ENCODE measurements at places on chromosomes 12 and 14.

DNA sequence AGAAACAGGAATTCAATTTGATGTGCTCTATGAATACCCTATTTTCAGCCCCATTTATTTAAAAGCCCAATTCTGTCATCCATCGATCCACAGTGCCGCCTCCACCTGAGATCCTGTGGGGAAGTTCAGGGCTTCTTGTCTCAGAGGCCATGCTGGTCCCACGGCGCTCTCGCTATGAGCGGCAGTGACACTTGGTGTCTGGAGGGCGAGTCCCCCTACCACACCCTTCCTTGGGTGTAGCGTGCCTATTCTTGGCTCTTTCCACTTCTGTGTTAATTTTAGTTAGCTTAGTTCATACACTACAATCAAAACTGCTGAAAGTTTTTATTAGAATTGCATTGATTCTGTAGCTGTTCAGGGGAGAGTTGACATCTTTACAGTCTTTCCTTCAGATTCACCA, 73.8 kb downstream of the DDX51 start:
- DNase-seq, result no peak

GRCh38 chr14:88852632-88853031, 28.2 kb downstream of the TTC8 start:
- DNase-seq, result no peak

DNA sequence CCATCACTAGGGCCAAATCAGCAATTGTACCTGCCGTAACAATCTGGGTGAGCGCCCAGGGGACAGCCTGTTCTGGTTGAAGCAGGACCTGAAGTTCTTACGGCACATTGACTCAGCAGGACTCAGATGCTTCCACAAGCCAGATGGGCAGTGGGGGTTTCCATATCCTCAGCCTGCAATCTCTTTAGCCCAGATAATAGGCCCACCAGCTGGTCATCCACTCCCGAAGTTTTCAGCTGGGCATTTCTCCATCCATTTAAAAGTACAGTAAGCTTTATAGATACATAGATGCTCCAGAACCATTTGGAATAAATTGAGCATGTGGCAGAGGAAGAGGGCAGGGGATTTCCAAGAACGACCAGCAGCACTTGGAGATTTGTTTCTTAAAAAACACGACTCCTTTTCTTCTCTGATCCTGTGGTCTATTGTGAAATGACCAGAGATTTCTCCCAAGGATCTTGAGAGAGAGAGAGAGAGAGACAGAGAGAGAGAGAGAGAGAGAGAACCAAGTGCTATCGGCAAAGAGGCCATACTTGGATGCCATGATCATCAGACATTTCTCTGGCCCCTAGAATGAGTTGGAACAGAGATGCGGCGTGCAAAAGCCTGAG, 74.8 kb upstream of the PLXNC1 start:
- DNase-seq, result no peak

DNA sequence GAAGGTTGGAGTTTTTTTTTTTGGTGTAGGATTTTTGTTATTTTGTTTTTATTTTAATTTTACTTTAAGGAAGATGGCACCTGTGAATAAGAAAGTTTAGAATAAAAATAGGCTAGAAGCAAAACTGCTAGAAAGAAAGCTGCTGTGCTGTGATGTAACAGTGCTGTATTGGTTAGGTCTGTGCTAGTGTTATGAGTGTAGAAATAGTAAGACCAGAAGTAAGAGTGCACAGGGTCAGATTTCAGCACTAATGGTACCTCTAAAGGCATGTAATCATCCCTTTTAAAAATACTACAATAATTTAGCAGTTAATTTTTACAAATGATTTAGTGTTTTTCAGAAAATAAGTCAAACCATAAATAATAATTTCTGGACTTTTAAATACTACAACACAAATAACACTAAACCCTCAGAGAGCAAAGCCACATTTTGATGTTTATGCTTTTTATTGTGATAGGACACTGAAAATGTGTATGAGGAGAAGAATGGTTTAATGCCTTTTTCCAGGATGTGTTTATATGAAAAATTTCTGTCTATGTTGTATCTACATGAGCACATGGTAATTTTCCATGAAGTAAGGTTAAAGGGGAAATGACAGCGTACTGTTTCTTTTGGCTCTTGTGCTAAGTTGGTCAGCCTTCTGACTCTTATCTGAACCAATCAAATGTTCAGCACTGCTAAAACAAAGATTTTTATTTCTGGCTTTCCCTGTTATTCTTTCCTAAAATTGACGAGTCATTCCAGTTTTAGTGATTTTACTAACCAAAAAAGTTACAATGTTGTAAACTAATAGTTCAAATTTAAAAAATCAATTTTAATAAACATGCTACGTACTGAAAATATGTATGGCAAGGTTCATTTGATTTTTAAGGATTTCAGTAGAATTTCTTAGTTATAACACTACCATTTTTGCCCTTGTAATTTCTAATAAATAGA, 96.1 kb downstream of the PPHLN1 start:
- no peak for DNase-seq

- DNase-seq, result no peak
These were observed 13.0 kb upstream of the ITPR2 start for GRCh38 chr12:26845984-26846383.

GRCh38 chr12:30437616-30438015, 258.1 kb downstream of the IPO8 start:
- DNase-seq, result no peak

GRCh38 chr12:121196902-121197301, 13.0 kb upstream of the P2RX4 start:
- DNase-seq, result no peak

DNA sequence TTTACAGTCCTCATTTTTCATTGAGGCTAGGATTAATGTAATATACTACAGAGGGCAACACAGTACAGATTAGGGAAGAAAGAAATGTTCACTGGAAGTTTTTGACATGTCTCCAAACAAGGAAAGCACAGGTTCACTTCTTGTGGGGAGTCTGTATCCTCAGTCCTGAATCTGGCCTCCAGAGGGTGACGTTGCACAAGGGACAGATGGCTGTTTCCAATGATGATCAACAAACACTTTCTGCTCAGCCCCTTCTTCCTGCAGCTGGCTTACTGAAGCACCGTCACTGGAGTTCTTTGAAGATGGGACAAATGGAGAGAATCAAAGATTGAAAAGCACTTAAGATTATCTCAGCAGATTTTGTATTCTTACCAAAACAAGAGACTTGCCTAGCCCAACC, 123.3 kb upstream of the OR4E1 start:
- DNase-seq, result no peak

- no peak for DNase-seq
These were observed 39.3 kb downstream of the CCDC177 start for GRCh38 chr14:69535230-69535848.

GRCh38 chr14:96459851-96460250, 42.3 kb upstream of the PAPOLA start:
- DNase-seq, result no peak

DNA sequence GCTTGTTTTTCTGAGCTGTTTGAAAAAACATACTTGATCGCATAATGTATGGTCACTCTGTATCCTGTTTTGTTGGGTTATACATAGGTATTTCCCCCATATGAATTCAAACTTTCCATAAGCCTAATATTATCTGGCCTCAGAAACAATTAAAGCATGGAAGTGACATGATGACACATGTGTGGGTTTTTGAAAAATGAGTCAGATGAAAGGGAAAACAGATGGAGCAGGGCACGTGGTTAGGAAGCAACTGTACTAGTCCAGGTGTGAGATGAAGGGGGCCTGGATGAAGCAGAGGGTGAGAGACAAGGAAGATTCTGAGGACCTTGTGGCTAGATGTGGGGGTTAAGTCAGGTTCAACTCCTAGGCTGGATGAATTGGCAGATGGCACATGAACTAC, 92.7 kb upstream of the DNM1L start:
- DNase-seq, result no peak

GRCh38 chr14:68665792-68666204, 127.1 kb downstream of the ZFP36L1 start:
- DNase-seq, result no peak

GRCh38 chr14:100072783-100073346, 7.6 kb downstream of the EVL start:
- no peak for DNase-seq

DNA sequence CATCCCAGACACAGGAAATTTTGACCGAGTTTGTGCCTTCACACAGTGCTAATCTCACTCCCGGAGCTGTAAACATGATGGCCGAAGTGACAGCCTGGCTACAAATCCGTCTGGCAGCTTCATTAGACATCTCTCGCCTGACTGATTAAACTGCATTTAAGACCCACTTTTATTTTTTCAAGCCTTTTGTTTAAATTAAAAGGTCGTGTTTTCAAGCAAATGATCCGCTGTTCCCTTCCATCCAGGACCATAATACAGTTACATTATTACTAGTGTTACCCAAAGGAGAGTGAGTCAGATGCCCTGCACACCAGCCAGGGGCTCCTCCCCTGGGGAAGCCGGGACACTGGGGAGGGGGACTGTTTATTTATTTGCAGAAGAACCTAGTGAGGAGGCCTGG, 200.2 kb downstream of the EXOC5 start:
- no peak for DNase-seq

GRCh38 chr14:63398952-63399351, 80.2 kb upstream of the GPHB5 start:
- DNase-seq, result no peak

GRCh38 chr14:61467296-61467695, 145.9 kb downstream of the PRKCH start:
- DNase-seq, result no peak

DNA sequence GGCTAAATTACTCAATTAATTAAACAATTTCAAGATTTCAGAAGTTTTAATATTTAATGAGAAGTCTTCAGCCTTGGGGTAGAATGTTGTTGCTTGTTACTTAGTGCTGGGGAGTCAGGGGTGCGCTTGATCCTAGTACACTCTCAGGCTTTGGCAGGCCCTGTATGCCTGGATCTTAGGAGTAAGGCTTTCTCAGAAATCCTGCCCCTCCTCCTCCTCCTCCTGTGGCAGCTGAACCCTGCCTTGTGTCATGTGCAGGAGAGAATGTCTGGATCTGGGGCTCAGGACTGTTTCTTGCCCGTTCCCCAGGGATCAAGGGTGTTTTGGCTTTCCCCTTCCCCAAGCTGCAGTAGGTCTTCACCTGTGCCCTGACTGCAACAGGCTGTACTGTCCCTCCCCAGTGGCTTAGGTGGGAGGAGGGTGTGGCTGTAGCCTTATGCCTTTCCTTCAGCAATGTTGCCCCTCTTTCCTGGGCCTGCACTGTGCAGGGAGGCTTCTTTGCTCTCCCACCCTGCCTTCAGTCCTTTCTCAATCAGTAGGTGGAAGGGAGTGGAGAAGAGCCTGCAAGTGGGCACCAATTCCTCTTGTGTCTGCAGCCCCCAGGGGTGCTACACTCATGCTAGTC, 108.2 kb downstream of the SLC38A6 start:
- no peak for DNase-seq

GRCh38 chr12:7113389-7113871, 4.4 kb upstream of the C1RL start:
- DNase-seq, result no peak

DNA sequence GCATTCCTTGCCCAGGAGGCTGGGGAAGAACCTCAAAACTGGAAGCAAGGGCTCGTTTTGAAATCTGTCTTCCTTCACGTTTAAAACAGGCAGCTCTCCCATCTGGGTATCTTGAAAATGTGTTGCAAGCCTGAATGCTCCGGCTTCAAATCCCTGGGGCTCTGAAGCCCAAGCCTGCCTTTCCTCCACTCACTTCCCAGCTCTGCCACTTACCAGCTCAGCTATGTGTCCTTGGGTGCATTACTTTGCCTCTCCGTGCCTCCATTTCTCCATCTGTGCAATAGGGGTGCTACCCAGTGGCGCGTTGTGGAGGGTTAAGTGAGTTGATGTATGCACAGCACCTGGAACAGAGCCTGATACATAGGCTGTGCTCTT, 97.6 kb downstream of the GCH1 start:
- no peak for DNase-seq

DNA sequence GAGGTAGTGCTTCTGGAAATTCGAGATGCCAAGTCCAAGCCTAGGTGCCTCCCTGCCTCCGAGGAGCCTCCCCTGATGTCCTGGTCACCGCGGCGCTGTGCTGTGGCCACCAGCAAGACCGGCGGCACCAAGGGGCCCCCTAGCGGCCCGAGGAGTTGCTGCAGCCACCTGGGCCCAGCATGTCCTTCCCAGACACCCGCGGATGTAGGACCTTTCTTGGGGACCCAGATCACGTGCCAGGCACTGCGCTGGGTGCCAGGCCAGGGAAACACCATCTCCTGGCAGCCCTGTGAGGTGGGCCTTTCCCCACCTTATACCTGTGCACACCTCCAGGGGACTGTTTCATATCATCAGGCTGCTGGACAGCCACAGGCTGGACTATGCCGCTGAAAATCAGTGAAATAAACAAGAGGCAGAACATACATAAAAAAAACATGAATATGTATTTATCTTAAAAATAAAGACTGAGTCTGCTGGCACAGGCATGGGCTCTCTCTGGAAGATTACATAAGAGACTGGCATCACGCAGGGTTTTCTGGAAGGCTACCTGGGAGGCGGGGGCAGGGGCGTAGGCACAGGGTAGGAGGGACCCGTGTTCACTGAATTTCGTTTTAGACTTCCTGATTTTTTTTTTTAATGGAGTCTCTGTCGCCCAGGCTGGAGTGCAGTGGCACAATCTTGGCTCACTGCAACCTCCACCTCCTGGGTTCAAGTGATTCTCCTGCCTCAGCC, 15.9 kb upstream of the HHIPL1 start:
- peak; percentile 42 for DNase-seq

DNA sequence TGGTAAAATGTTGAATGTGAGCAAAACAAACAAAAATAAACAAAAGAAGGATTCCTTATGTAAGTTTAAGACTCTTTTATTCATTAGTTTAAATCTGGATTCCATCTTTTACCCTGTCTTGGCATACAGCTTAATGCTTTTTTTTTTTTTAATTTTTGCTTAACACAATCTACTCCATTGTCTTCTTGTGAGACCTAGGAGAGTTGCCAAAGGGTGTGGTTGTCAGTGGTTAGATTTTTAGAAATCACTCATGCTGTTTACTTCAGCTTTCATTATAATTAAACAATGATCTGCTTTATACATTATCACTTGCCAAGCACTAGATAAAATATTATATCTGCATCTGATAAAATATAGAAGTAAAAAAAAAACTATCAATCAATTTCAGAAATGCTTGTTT, 77.7 kb upstream of the KITLG start:
- no peak for DNase-seq

DNA sequence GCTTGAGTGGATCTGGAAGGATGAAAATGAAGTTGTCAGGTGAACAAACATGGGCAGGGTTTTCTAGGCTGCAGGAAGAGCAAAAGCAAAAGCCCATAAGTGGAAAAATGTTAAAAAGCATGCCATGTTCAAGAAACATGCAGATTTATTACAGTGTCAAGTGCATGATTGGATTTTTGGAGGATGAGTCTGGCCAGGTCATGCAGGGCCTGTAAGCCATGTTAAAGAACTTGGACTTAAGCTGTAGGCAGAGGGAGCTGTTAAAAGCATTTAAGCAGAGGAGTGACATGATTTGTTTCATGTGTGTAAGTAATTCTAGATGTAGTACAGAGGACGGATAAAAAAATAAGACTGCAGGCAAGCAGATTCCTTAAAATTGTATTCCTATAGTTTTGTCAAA, 16.3 kb upstream of the SINHCAF start:
- DNase-seq, result no peak

DNA sequence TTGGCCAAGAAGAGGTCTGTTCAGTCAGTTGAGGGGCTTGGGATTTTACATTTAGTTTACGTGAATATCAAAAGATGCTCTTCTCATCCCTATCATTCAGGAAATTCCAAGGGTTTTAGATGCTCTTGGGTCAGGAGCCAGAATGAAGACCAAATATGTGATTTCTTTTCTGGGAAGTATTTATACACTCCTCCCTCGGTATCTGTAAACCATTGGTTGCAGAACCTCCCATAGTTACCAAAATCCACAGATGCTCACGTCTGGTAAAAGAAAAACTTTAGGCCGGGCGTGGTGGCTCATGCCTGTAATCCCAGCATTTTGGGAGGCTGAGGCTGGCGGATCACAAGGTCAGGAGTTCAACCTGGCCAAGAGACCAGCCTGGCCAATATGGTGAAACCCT, 75.9 kb downstream of the TNFAIP2 start:
- no peak for DNase-seq
